ENCODE measurements at places on chromosomes 11 and 22. TPM values are rescaled to one million over a fixed set of nuclear protein-coding genes. Genes with fewer than 3 reads are reported as not detected.

DNA sequence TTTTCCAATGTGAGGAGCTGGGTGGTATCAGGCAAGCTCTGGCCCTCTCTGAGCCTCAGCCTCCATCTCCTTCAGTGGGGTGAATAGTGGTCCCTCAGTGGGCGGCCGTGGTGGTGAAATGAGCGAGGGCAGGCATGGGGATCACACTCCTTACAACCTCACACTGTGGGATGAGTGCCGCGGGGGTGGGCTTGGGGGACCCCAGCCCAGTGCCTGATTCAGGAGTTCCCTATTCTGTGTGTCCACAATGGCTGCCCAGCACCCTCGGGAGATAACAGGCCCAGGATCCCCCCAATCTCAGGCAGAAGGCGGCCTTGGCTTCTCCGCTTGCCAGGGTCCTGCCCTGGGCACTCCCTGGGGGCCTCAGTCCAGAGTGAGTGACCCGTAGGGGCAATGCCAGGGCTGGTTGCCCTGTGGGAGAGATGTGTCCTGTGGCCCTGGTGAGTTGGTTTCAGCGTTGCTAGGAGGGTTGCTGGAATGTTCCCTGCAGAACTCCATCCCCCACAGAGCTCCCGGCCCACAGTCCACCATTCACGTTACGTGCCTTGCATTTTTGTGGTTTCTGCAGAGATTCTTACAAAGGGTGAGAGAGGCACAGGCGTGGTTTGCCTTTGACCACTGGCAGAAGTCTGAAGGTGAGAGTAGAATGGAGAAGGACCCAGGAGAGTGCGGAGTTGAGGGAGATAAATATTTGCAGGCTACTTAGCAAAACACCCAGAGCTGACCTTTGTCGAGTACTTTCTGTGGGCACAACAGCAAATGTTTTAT is 2.9 kb downstream of the ALDH3B1 start:
- DNase-seq, result no peak

DNA sequence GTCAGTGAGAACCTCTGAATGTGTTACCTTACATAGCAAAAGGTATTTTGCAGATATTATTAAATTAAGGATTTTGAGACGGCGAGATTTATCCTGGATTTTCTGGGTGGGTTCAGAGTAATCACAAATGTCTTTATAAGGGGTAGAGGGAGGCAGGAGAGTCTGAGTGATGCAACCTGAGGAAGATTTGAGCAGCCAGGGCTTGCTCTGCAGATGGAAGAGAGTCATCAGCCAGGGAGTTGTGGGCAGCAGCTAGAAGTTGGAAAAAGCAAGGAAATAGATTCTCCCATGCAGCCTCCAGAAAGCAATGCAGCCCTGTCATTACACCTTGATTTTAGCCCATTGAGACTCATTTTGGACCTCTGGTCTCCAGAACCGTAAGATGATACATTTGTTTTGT is 4.1 kb upstream of the WDR74 start:
- DNase-seq, result no peak

- no peak for DNase-seq
Measured at GRCh38 chr11:123145661-123146060, 49.4 kb downstream of the CLMP start.

GRCh38 chr11:27464289-27464696 is 8.3 kb downstream of the LGR4 start:
- no peak for DNase-seq

DNA sequence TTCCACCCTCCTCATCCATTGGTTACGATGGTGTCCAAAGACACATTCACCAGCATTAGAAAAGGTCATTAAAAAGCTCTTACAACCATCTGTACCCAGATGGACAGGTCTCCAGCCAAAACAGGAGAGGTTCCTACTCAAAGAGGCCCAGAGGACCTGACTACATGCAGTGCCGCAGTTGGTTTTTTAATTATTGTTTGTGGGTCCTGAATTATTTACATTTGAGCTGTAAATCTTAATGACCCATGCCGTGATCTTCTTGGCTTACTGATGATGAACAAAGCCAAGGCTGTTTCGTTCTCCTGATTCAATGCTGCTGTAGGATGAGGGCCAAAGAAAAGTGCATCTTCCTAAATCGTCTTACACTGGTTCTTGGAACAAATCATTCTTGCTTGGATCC is 83.7 kb downstream of the CADM1 start:
- DNase-seq, result no peak

- no peak for DNase-seq
Measured at GRCh38 chr11:34972366-34972765, 55.9 kb downstream of the PDHX start.

- DNase-seq, result no peak
Measured at GRCh38 chr11:109034339-109034696, 369.4 kb downstream of the DDX10 start.

GRCh38 chr11:111777094-111778046 is 11.2 kb upstream of the PPP2R1B start:
- no peak for DNase-seq

GRCh38 chr11:68532727-68533369 is 72.3 kb downstream of the PPP6R3 start:
- DNase-seq, result no peak

GRCh38 chr11:6002202-6002699 is 4.5 kb downstream of the OR56A4 start:
- no peak for DNase-seq

GRCh38 chr11:72643547-72643946 is 30.7 kb downstream of the PDE2A start:
- DNase-seq, result no peak

GRCh38 chr22:25540908-25541660 is 23.4 kb upstream of the GRK3 start:
- no peak for DNase-seq

GRCh38 chr22:43011079-43011478 is 3.9 kb downstream of the PACSIN2 start:
- DNase-seq, result no peak

- DNase-seq, result no peak
Measured at GRCh38 chr22:43080616-43081015, 8.6 kb downstream of the TTLL1 start.

DNA sequence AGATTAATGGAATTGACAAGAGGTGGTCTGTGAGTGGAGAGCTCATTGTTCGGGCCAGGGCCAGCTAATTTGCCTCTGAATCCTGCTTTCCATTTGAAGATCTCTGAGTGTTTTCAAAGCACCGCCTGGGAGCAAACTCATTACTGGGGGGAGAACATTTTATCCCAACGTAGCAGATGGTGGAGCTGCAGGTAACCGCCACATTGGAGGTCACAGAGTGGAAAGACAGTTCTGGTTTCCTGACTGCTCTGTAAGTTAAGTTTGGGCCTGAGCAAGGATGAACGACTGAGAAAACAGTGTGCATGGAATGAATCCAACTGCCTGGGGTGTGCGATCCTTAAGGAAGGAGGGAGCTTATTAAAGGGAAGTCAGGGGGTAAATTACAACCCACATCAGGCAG is 30.5 kb downstream of the LMO2 start:
- no peak for DNase-seq

DNA sequence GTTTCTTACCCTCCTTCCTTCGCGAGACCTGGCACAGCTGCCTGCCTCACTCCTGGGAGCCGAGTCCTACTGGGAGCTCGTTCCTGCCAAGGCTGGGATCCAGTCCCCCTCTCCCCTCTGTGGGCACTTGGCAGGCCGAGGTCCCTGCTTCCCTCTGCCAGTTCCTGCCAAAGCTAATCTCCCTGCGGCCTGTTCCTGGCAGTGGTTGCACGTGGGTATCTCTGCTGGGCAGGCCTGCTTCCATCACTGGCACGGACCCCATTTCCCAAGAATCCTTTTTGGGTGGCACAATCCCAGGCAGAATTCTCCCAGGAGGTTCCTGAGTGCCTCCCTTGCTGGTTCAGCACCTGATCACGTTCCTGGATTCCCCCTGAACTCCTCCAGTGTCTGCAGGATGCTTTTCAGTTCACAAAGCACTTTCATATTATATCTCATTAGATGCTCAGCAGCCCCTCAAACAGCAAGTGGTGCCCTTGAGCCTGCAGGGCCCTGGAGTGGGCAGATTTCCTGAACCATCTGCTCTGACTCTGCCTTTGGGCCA is 96.5 kb downstream of the RRM1 start:
- no peak for DNase-seq

DNA sequence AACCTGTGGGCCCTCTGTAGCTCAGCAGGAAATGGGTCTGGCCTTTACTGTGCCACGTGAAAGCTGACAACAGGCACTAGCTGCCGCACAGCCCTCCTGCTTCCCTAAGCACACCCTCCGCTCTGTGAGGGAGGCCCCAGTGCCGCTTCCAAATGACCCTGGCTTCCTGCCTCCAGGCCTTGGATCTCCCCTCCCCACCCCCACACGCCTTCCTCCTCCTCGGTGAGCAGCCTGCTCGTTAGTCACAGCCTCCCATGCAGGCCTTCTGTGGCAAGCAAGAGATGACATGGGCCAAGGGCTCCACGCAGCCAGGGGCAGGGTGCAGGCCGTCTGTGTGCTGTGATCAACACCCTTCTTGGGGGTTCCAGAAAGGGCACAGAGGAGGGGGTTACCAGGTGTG is 15.3 kb upstream of the RASL10A start:
- peak; percentile 59 for DNase-seq

The SMC1B gene
- total RNA-seq, result not detected

The POU2AF3 gene
- total RNA-seq, result 0.89 TPM

The SOX6 gene
- 24.6 TPM for total RNA-seq

The ASCL2 gene
- 13.8 TPM for total RNA-seq

All from suprapubic skin (tissue), 4 donors.